NCI-H146 (cell line): ENCODE measurements at places on chromosomes 2 and 18.
A peak's percentile ranks its signal among the peaks of the same experiment; 100 is the strongest.

DNA sequence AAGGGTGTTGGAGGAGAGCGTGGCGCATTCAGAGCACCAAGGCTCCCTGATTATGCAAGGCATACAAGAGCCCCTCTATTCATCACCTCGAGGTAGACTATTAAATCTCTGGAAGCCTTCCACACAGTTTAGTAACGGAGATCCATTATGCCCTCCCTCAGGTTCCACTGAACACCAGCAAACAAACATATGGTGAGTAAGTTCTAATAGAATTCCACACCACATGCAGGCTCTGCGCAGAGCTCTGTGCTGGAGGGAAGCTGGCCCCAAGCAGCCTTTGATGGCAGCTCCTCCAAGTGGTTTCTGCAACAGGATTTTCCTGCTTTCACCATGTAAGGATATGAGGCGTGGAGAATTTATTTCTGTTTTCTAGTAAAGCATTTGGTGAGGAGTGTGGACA is 238.6 kb downstream of the C1D start:
- DNase-seq = no peak

DNA sequence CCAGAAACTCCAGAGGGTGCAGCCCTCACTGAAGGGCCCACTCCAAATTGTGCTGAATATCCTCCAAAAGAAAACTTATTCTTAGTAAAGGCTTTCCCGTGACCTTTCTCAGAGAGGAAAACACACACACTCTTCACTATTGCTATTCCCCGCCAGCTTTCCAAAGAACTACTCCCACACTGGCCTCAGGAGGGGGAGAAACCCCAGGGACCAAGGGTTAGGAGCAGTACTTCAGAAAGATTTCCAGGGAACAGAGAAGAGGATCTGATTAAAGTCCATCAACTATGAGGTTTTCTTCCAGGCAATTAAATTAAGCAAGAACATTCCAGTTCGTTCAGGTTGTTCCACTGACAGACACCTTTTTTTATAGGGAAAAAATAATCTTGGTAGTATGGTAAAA is 150.2 kb downstream of the TTC32 start:
- DNase-seq = no peak

DNA sequence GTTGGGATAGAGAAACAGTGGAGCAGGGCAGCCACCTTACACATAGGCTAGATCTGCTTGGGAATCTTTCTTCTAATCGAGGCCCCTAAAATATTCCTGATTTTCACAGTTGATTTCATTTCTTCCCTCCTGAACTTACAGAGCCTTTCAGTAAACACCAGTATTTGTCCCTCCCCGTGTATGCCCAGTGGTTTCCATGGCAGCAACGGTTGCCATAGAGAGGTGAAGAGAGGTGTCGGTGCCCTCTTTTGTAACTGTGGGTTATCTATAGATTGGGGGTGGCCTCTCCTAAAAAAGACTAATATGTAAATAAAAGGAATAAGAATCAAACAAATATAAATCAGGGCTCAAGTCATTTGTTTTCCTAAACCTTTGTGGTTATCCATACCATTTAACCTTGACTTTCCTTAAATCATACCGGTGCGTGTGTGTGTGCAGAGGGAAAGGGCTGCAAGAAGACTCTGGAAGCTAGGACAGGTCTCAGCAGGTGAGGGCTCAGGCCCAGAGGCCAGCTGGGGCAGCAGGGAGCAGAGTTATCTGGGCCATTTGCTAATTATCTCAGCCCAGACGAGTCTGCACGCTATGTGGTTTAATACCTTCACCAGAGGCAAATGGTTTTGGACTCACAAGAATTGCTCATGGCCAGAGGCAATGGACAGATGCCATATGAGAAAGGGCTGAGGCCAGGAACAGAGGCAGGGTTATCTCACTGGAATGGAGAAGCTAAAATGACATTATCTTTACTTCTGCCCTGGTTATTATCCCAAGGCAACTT is 35.5 kb downstream of the LIPG start:
- DNase-seq = peak; percentile 99

DNA sequence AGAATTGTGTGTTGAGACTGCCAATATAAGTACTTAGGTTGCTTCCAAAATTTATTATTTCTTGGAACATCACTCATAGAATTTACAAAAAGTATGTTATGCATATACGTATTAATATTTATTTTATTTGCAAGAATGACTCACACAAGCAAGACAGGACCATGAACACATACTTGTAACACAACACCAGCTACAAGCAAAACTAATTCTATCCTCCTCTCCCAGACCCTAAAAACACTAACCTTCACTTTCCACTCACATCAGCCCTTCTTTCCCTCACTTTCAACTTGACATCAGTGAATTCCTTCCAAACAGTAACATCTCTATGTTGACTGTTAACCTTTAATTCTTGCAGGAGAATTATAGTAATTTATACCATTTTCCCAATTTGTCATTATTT is 24.3 kb downstream of the OSBPL1A start:
- DNase-seq = no peak

DNA sequence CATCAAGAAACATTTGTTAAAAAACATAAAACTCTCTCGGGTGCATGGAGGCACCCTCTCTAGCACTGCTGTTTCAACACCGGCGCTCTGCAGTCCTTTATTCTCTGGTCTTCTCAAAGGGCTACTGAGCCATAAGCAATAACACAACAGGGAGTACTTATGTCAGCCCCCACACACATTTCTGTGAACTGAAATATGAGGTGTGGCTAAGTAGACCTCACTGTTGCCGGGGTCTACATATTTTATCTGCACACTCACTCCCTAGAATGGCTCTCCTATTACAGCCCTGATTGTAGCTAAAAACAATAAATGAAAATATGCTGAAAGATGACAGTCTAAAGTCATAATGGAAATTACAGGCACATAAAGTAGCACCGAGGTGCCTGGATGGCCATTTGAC is 235.1 kb downstream of the GRB14 start:
- no peak for DNase-seq

DNA sequence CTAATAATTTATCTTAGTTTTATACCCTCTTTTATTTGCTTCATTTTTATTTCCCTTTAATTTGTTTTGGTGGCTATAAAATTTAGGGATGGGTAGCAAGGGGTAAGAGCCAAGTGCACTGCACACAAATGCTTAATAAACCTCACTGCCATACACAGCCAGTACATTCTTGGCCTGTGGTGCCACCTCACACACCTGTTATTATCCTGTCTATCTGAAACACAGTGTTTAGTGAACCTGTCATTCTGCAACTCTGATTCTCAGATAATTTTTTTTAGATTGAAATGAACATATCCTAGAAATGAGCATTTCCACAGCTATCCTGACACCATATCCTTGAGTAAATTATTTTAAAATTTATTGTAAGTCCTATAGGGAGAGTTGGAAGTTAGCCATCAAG is 807.5 kb downstream of the DCC start:
- no peak for DNase-seq

- no peak for DNase-seq
Observed at GRCh38 chr2:29074411-29074810, at the start of gene PCARE. Gene PCARE, minus strand, starts transcription at chr2:29074523. Its CDS starts 262 bp downstream, at chr2:29074261.

DNA sequence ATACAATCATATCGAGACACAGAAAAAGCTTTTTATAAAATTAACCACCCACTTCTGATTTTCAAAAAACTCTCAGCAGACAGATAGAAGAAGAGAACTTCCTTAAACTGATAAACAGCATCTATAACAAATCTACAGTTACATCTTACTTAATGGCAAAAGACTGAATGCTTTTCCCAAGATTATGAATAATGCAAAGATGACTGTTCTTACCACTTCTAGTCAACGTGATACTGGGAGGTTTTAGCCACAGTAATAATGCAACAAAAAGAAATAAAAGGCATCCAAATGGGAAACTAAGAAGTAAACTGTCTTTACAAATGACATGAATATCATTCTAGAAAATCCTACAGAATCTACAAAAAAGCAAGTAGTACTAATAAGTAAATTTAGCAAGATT is 58.0 kb upstream of the TMEM247 start:
- no peak for DNase-seq

- no peak for DNase-seq
Observed at GRCh38 chr2:182897137-182897536, 30.7 kb upstream of the FRZB start.

GRCh38 chr2:176747506-176747905 is 465.1 kb upstream of the HNRNPA3 start:
- DNase-seq = no peak

DNA sequence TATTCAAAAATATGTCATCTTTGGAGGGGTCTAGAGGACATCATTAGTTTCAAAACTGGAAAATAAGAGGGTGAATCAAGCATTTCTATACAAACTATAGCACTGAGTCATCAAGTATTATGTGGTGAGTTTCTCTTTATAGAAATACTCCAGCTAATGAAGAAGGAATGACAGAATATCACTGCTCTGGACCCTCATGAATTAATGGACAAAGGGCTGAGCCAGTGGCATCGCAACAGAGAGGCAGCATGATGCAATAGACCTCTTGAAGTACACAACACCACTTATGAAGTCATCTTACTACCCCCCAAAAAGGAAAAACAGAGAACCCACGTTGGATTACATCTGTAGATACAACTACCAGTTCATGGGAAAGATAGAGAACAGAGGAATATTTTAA is 27.4 kb upstream of the EIF2AK3 start:
- no peak for DNase-seq

DNA sequence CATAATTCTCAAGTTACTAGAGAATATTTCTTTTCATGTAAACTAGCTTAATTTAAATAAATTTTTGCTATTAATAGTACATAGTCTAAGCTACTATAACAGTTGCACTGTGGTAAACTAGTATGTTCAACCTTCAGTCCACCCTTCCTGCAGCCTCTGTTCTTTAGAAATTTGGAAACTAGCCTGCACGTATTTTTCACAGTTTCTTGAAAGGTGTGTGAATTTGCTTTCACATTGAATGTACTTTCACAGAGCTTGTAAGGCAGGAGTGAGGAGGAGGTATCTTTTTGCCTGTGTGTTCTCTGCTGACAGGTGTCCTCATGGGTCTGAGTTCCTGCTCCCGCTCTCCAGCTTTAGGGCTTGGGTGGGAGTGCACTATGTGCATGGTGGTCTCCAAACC is 117.5 kb downstream of the ATP9B start:
- no peak for DNase-seq

DNA sequence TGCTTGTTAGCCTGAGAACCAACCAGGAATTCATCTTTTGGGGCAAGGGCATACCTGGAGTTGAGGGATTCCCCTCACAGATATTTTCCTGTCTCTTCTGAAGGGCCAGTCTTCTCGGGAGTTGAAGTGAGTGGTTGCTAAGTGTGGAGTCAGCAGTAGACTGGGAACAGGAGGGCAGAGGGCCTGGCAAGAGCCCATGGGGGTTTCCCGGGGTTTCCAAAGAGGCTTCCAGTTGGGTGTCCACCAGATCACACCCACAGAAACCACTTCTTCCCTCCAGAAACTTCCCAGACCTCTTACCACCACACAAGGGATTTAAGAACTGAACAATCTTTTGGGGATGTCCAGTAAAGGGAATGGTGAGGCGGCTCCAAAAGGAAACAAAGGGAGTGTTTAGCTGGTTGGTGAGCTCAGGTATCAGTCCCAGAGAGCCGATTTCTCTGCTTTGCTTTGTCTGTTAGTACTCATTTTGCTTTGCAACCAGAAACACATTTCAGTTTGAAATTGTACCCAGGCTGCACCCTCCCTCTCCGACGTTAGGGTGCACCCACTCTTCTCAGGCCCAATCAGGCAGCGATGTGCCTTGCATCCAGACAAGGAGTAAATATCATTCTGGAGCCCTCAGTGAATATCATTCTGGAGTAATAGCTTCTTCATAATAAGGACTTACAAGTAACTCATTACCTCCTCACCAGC is 47.5 kb upstream of the SPATS2L start:
- DNase-seq = no peak

- no peak for DNase-seq
Observed at GRCh38 chr18:28729321-28729720, 552.4 kb upstream of the CDH2 start.

- DNase-seq = no peak
Observed at GRCh38 chr2:120550893-120551446, 184.7 kb upstream of the GLI2 start.

GRCh38 chr2:222436040-222436413 is 11.7 kb downstream of the SGPP2 start:
- no peak for DNase-seq

- DNase-seq = no peak
Observed at GRCh38 chr18:42201137-42201536, 246.1 kb downstream of the PIK3C3 start.

DNA sequence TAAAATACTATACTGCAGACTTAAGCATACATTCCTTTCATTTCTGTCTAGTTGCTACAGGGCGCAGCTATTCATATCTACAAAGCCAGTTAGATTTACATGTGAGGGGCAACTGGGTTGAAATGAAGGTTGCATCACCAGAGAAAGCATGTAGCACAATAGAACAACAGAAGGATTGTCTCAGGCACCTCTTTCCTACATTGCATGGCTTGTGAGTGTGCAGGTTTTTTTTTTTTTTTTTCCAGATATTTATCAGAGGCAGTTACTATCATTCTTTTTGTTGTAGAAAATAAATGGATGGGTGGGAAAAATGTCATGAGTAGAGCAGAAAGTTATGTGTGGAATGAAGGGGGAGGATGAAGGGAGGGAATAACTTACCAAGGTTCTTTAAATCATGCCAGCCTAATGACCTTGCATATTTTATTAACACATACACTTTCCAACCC is 86.8 kb downstream of the ERBB4 start:
- no peak for DNase-seq

DNA sequence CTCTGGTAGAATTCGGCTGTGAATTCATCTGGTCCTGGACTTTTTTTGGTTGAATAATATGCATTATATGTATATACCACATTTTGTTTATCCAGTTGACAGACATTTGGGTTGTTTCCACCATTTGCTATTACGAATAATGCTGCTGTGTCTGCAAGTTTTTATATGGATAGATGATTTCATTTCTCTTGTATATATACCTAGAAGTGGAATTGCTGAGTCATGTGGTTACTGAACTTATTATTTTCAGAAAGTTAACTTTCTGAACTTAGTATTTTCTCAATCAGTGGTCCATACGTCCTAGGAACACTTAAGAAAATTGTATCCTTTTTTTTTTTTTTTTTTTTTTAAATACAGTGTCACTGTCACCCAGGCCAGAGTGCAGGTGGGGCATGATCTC is 63.3 kb downstream of the RIF1 start:
- DNase-seq = no peak

DNA sequence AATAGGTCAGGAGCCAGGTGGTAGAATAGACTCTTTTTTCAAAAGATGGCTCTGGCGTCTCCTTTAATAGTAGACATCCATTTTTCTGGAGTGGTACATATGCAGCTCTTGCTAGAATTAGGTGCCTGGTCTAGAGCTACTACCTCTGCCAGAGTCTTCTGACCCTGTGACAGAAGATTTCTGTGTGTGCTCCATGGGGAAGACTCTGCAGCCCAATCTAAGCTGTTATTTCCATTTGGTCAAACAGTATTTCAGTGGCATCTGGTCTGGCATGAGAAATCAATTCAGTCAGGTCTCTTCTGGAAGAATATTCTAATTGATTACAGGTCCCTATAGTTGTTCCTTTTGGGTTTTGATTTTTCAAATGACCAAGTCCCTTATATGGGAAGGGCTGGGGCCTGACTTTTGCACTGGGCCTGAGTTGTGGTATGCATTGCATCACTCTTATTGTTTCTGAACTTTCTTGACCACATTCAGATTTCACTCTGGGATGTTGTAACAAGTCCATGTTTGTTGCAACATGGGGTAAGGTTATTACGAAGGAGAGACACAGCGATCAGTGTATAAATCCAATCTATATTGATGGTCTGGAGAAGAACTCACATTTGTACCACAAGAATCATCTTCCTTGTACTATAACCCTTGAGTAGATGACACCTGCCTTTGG is 12.1 kb downstream of the MXD1 start:
- no peak for DNase-seq
